GM12865 (cell line): ENCODE measurements at places on chromosomes 3 and 15.

- DNase-seq = no peak
Observed at GRCh38 chr15:41401904-41402267, 410 bp downstream of the NDUFAF1 start.

GRCh38 chr3:106746286-106746685 is 631.0 kb upstream of the CCDC54 start:
- no peak for DNase-seq

DNA sequence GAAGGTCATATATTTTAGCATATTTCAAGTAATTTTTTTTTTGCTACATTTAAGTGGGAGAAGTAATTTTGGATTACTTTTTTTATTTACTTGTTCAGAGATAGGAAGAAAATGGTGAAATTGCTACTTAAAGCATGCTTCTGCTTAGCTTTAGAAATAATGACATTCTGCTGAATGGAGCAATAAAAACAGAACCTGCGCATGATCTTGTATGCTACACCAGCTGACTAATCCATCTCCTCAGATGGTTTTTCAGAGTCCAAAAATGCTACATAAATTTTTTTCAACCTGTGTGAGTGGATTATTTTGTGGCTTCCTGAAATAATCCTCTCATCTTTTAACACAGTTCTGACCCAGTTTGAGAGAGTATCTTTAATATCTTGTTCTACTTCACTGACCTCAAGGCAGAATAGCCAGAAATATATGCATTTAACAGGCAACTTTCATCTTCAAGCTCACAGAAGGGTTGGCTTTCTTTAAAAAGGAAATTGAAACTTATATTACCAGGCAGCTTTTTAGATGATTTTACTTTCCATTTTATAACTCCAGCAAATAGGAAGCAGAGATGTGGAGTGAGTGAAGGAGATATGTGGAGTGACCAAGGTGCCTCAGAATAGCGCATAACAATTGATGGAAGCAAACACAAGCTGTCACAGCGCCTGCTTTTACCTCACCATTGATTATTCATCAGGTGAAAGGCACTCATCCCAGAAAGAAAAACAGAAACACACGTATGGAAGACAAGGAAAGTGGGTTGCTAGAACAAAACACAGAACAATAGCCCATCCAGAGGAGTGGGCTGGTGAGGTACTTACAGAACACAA is 136.6 kb downstream of the TGFBR2 start:
- no peak for DNase-seq

- DNase-seq = peak; percentile 62
Observed at GRCh38 chr3:11641683-11642430, 1.9 kb downstream of the VGLL4 start.

DNA sequence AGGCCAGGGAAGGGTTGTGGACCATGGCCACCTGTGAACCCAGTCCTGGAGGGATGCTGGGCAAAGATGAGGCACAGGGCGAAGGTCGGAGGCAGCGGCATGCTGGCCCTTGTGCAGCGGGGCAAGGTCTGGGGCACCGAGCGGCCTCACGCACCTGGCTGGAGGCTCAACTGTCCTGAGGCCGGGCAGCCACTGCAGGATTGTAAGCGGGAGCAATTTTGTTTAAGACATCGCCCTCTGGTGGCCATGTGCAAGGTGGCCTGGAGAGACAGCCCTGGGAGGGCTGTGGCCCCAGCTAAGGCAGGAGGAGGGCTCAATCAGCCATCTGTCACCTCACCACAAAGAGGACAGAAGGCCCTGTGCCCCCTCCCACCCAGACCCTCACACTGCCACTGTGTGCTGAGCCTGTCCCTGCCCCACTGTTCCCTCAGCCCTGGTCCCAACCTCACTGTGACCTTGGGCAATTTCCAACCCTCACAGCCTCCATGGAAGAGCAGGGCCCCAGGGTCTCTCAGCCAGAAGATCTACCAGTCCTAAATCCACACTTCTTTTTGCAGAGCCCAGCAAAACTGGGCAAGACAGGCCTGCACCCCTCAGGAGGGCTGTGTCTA is 46.2 kb downstream of the TPRA1 start:
- peak; percentile 79 for DNase-seq

GRCh38 chr3:153182501-153183293 is 20.7 kb downstream of the RAP2B start:
- DNase-seq = no peak

- DNase-seq = no peak
Observed at GRCh38 chr3:132071043-132071442, 36.2 kb upstream of the CPNE4 start.

- DNase-seq = no peak
Observed at GRCh38 chr3:85068911-85069310, 110.1 kb downstream of the CADM2 start.

DNA sequence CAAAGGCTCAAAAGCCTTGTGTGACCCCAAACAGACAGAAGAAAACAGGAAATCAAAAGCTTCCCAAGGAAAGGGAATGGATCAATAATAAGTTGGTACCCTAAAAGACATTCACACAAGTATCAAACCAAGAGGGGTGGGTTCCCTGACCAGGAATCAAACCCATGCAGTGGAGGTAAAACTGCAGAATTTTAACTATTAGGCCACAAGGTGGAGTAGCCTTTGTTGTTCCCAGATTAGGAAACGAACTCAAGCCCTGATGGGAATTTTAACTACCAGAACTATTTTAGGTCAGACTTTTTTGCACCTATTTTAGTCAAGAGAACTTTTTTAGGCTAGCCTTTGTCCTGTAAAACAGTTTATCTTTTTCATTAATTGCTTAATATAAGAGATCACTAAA is 31.4 kb downstream of the SETMAR start:
- DNase-seq = no peak

GRCh38 chr15:40269604-40270003 is 13.3 kb downstream of the ANKRD63 start:
- no peak for DNase-seq

DNA sequence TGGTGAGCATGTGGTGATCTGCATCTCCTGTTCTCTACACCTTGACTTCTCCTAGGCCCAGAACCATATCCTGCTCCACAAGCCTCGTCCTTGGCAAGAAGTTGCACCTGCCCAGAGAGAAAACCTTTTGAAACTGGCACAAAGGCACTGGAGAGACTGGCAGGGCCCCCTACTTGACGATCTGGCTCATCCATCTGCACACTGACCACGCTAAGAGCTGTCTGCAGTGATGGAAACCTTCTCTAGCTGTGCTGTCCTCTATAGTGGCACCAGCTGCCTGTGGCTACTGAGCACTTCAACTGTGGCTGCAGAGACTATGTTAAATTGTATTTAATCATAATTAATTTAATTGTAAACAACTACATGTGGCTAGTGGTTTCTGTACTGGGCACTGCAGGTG is 26.2 kb upstream of the SRP14 start:
- DNase-seq = no peak

- no peak for DNase-seq
Observed at GRCh38 chr3:197417911-197418618, 119.7 kb upstream of the DLG1 start.
